ENCODE measurements at places on chromosomes 4 and X.

DNA sequence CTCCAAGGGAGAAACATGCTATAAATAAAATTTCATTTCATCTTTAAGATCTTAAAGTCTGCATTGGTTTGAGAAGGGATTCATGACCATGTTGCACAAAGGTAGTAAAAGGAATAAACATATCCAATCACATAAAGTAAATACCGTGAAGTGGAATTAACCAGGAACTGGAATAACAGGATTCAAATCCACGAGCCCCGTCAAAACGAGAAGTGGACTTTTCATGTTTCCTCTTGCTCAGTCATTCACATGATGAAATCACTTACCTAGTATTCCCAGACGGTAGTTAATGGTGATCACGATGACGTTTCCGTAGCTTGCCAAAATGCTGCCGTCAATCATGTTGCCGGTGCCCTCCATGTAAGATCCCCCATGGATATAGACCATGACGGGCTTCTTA is 199.7 kb downstream of the NLGN4X start:
- ATAC-seq: no peak

GRCh38 chr4:55758066-55758465 is 61.5 kb upstream of the EXOC1L start:
- no peak for ATAC-seq

DNA sequence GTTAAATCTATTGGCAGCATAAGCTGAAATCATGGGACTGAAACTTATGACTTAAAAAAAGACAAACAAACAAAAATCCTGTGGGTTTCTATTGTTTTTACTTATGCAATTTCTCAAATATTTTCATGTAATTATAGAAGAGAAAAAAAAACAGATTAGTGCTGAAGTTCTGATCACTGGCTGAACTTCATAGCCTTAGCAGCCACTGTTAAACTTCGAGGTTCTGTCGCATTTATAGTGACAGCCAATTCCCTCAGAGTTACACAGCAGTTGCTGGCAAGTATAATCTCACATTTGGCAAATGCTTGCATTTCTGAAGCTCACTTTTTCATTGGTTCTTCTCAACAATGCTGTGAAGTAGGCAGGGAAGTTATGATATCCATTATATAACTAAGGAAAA is 748.9 kb upstream of the MAGEB2 start:
- no peak for ATAC-seq

DNA sequence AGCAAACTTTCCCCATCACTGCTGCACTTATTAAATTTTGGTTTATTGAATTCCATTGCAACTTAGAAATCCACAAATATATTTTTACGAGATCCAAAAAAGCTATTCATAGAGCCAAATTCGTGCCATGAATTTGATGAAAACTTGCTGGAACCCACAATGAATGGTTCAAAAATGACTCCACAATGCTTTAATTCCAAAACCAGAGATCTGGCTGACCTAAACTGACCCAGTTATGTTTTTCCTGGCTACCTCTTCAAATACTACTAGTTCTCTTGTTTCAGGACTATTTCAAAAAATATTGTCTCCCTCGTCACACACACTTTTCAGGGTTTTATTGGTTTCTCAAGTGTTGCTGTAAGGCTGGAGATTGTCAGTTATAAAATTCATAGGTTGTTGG is 474.8 kb downstream of the PDGFC start:
- ATAC-seq: no peak

DNA sequence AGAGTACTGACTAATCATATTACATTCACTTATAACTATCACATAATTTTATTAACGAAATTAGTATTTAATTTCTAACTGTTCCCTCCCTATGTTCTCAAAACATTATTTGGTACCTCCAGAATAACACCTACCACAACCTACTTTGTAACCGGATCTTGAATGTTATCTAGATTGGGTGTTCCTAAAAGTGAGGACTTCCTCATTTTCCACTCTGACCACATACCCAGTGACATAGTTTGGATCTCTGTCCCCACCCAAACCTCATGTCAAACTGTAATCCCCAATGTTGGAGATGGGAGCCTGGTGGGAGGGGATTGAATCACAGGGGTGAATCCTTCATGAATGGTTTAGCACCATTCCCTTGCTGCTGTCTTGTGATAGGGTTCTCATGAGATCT is 21.8 kb downstream of the NR3C2 start:
- ATAC-seq: no peak

GRCh38 chr4:81404294-81404693 is 67.4 kb downstream of the RASGEF1B start:
- ATAC-seq: peak; percentile 59

GRCh38 chrX:40943093-40943641 is 142.1 kb upstream of the USP9X start:
- no peak for ATAC-seq

- no peak for ATAC-seq
Observed at GRCh38 chrX:153966841-153967535, 4.6 kb downstream of the HCFC1 start.

GRCh38 chrX:1767026-1767425 is 152.2 kb downstream of the ASMT start:
- ATAC-seq: no peak

- no peak for ATAC-seq
Observed at GRCh38 chr4:164210377-164210776, 543.6 kb upstream of the SMIM31 start.

- no peak for ATAC-seq
Observed at GRCh38 chrX:139091066-139091465, 379.5 kb upstream of the FGF13 start.

- no peak for ATAC-seq
Observed at GRCh38 chr4:121597346-121597934, 99.3 kb downstream of the ANXA5 start.

DNA sequence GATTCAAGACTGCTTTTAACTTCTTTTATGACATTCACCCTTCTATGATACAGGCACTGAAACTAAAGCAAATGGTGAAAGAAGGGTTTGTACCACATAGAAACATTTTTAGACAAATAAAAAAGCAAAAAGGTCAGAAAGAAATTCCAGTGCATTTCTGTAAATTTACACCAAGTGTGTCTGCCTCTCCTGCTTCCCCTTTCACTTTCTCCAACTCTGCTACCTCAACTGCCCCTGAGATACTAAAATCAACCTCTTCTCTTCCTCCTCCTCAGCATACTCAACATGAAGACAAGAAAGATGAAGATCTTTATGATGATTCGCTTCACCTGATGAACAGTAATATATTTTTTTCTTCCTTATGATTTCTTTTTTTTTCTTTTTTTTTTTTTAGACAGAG is 187.9 kb downstream of the LRBA start:
- ATAC-seq: no peak

DNA sequence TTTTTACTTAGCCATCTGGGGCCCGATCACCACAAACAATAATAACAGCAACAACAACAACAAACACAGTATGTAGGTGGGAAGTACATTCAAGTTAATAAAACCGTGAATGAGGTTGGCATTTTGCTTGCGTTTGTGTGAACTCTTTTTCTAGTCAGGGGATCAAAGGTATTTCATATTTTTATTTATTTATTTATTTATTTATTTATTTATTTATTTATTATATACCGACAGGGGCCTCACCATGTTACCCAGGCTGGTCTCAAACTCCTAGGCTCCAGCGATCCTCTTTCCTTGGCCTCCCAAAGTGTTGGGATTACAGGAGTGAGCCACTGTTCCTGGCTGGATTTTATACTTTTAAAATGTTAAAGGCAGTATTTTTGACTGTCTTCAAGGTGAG is 325.4 kb downstream of the RAPGEF2 start:
- ATAC-seq: no peak

DNA sequence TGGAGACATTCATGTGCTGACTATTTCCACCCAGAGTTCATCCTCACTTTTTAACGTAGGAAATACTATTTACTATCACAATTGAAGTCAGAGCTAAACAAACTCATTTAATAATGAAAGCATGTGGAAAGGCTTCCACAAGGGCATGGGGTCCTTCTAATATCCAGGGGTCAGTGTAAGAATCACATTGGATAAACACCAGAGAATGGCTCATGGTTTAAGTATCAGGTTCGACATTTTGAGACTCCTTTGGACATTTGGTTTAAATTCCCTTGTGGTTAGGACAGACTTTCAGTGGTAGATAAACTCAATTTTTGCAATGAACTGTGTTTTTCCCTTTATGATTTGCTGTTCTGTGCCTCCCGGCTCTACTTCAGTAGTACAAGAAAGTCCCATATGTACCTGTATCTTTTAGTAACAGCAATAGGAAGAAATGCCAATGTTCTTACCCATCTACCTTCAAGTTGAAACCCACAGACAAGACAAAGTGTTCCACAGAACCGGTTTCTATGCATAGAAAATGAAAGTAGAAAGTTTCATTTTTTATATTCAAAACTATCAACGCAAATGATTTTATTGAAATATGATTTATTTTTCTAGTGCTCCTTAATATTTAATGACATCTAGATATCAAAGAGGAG is 589.0 kb upstream of the FAM241A start:
- no peak for ATAC-seq

DNA sequence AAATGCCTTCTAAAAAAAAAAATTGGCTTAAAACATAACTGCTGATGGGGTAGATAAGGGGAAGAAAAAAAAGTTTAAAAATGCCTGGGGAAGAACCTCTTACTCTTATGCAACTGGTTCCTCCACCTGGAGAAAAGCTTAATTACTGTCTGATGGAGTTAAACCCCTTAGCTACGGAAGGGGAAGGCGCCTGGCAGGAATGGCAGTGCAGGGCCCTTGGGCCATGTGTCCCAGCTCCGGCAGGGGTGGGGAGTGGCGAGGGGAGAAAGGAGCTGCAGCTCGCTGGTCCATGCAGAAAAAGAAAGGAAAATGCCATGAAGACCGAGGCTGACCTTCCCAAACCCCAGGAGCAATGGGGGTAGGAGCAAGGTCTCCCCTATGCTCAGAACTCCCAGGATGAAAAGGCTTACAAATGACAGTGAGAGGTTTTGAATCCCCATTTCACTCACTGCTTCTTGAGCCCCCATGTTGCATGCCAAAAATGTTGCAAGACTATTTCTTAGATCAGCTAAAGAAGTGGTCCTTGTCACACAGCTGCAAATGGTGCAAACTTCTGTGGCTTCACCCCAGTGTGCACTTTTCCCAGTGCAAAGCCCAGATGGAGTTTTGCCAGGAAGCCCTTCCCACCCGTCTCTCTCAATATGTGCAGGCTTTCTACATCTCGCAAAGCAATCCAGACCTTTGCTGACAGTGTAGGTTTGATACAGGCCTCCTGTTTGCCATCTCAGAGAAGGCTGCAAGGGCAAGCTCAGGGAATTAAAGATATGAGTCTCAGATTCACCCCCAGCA is 204.8 kb upstream of the CT83 start:
- ATAC-seq: no peak

DNA sequence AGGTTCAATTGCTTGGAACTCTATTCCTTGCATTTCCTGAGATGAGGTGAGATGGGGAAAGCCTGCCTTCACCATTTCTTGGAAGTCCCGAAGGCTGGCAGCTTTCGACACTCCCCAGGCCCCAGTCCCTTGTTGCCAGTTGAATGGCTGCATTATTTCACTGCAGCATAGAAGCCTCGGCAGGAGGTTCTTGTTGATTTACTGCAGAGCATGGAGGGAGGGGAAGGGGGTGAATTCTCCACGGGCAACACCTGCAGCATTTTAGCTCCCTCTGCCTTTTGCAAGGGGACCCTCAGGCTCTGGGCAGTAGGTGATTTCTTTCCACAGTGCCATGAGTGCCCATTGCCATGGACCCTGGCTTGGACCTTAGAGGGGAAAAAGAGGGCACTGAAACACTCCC is 10.7 kb upstream of the BCLAF3 start:
- no peak for ATAC-seq

DNA sequence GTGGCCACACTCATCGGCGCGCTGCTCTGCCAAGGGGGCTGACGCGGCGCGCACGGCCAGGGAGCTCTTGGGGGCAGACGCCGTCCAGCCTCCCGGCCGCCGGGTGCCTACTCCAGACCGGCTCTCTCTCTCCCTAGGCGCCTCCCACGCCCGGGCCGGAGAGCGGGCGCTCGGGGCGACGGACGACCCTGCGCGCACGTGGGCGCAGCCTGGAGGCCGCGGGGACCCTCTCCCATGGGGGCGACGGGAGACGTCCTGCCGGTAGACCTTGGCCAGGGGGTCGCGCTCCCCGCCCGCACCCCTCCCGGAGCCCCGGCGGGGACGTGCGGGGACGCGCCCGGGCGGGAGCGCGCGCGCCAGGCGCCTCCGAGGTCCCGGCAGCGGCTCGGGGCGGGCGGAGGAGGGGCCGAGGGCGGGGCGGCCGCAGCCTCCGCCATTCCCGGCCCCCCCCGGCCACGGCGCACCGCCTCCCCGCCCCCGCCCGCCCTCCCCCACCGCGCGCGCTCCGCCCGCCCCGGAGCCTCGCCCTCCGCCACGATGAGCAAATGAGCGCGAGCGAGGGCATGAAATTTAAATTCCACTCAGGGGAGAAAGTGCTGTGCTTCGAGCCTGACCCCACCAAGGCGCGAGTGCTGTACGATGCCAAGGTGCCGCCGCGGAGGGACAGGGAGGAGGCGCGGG is at the start of gene MSL3:
TSS of gene MSL3 (plus strand) at position 519 of the 681 bp plus-strand sequence. CDS start at position 546, 27 bp downstream.
- ATAC-seq: peak; percentile 61

- no peak for ATAC-seq
Observed at GRCh38 chrX:111354496-111354895, 57.5 kb downstream of the DCX start.

- ATAC-seq: peak; percentile 11
Observed at GRCh38 chr4:26015133-26015651, 101.2 kb downstream of the SMIM20 start.

DNA sequence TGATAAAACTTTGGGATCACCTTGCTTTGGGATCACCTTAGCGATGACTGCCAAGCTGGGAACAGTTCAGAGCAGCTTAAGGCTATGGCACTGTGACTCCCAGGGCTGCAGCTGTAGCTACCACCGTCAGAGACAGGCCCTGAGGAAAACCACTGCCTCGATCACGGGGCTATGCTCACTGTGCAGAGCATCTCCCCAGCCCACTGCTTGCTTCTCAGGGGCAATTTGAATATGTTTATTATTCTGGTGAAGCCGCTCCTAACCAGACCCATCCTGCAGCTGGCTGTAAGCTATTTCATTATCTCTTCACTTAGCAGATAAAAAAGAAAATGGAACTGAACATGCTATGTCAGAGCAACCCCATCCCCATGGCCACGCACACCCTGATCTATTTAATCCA is 328.5 kb downstream of the EVC2 start:
- ATAC-seq: peak; percentile 73

DNA sequence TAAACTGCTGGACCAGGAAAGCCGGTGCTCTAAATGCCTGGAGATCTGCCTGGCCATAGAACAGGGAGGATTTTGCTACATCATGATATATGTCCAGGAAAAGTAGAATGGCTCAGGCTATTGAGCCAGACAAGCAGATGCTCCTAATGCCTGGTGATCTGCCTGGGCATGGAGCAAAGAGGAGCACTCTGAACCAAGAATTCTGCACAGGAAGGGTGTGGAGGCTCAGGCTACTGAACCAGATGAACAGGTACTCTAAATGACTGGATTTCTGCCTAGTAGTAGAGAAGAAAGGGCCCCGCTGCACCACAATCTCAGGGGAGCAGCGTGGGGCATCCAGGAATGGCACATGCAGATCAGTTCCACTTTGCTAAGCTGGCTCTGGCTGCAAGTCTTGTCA is 607.9 kb downstream of the ANKRD50 start:
- ATAC-seq: no peak

DNA sequence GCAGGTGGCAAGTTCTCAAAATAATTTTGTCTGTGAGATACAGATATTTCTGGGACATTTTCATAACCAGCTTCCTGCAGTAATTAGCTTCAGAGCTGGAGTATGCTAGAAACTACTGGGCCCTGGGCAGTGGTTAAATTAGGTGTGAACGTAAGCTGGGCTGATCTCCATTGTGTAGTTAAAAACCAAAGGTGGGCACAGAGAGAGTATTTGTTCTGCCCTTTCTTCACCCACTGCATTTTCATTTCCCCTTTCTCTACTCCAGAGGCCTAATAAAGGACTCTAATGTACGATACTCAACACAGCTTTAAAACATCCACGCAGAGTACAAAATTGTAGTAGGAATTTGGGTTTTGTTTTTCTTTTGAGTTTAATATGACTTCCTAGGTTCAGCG is 252.7 kb downstream of the SPRY1 start:
- ATAC-seq: peak; percentile 8

Measured in motor neuron (in vitro differentiated cells).